Natural killer cell (primary cell): ENCODE measurements at places on chromosomes 6 and 20. TPM values are rescaled to one million over a fixed set of nuclear protein-coding genes. Genes with fewer than 3 reads are reported as not detected.

- no peaks in the 10 kb centered on the region for H3K36me3 ChIP-seq
- peak overlapping the region; percentile 15 for H3K4me3 ChIP-seq
- peaks cover 41% of the 10 kb centered on the region for H3K4me1 ChIP-seq
- no peaks in the 10 kb centered on the region for H3K27me3 ChIP-seq
- DNase-seq: peak; percentile 89
- H3K27ac ChIP-seq: peak overlapping the region; percentile 73
These were observed 49.1 kb downstream of the UTRN start for GRCh38 chr6:144334150-144334708.

The GRIK2 gene
- total RNA-seq: not detected

DNA sequence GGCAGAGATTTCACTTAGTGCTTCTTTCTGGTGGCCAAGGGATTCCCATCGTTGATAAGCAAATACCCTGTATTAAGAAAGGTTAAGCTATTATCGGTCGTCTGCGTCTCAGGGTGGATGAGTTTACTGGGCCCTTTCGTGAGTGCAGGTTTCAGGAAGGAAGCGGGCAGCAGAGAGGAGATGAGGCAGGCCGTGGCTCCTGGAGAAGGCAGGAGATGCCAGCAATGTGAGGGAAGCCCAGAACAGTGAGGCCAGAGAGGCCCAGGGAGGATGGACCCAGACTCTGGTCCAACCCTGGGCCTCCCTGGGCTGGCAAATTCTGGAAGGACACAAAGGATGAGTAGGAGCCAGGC, 11.2 kb downstream of the TFEB start:
- H3K36me3 ChIP-seq: peaks cover 4% of the 10 kb centered on the region
- no peak for DNase-seq
- H3K27ac ChIP-seq: peak overlapping the region; percentile 95
- H3K27me3 ChIP-seq: no peaks in the 10 kb centered on the region

GRCh38 chr6:145155873-145156782, 579.2 kb downstream of the EPM2A start:
- no peaks in the 10 kb centered on the region for H3K36me3 ChIP-seq
- no peak overlapping the region for H3K4me3 ChIP-seq
- no peak overlapping the region for H3K27ac ChIP-seq
- DNase-seq: no peak
- H3K4me1 ChIP-seq: no peaks in the 10 kb centered on the region

- no peak for DNase-seq
- no peaks in the 10 kb centered on the region for H3K36me3 ChIP-seq
- peaks cover 5% of the 10 kb centered on the region for H3K4me1 ChIP-seq
- H3K4me3 ChIP-seq: no peak within 1 kb of the TSS
These were observed at the start of gene MRAP2 for GRCh38 chr6:84033523-84034451. TSS of gene MRAP2 (plus strand) at chr6:84033772. CDS start at chr6:84055319, 21,547 bp downstream.

DNA sequence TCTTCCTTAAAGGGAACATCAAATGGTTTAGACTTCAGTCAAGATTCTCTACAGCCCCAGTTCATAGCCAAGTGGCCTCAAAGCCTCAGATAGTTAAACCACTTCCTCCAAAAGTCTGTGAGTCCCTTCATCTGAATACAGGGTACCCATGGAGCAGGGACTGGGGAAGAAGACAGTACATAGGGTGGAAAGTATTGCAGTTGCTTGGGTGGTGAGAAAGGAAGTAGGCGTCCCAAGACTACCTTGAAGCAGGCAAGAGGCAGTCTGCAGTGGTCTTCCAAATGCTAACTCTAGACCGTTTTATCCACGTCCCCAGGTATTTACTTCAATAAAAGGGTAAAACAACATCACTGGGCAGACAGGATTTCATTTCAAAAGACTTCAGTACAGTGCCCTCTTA, 2.0 kb downstream of the FYN start:
- peak overlapping the region; percentile 70 for H3K4me3 ChIP-seq
- peaks cover 36% of the 10 kb centered on the region for H3K4me1 ChIP-seq
- H3K27ac ChIP-seq: peak overlapping the region; percentile 86
- no peaks in the 10 kb centered on the region for H3K36me3 ChIP-seq
- H3K27me3 ChIP-seq: no peaks in the 10 kb centered on the region

The RIN2 gene
- total RNA-seq: 2.7 TPM

DNA sequence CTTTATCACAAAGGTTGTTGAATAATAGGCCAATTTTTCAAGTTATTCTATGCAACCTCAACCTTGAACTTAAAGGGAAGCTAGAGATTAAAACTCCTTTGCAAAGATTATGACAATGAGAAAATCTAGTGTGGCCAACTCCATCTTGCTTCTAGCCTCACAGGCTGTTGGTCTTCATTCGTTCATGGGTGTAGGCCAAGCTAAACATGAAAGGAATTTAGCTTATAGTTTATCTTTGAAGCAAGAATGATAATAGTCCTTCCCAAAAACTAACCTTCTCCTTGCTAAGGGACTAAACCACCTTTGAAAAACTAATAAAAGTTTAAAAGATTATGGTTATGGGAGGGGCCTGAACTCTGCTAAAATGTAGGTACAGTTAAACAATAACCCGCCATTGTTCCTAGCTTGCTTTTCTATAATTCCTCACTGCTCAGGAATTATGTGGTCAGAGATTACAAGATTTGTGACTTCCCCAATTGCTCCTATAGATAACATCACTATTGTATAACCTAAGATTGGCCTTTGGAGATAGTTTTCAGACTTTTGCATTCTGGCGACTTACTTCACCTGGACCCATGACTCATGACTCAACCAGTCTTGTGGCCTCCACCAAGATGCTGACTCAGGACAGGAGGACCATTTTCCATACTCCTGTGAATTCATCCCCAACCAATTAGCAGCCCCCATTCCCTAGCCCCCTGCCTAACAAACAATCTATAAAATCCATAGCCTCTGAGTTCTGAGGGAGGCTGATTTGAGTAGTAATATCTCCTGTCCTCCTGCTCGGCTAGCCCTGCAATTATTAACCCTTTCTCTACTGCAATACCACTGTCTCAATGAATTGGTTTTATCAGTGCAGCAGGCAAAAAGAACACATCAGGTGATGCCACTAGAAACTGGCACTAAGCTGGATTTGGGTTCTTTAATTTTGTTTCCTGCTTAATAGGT, 154.5 kb downstream of the CD83 start:
- H3K27ac ChIP-seq: no peak overlapping the region
- H3K36me3 ChIP-seq: no peaks in the 10 kb centered on the region
- H3K4me3 ChIP-seq: no peak overlapping the region
- H3K27me3 ChIP-seq: no peaks in the 10 kb centered on the region

- peaks cover 9% of the 10 kb centered on the region for H3K27me3 ChIP-seq
- H3K4me1 ChIP-seq: peaks cover 74% of the 10 kb centered on the region
- H3K36me3 ChIP-seq: no peaks in the 10 kb centered on the region
- no peak for DNase-seq
These were observed 56.5 kb downstream of the ERMARD start for GRCh38 chr6:169807699-169808607.

The GABRR2 gene
- total RNA-seq: 0.57 TPM

DNA sequence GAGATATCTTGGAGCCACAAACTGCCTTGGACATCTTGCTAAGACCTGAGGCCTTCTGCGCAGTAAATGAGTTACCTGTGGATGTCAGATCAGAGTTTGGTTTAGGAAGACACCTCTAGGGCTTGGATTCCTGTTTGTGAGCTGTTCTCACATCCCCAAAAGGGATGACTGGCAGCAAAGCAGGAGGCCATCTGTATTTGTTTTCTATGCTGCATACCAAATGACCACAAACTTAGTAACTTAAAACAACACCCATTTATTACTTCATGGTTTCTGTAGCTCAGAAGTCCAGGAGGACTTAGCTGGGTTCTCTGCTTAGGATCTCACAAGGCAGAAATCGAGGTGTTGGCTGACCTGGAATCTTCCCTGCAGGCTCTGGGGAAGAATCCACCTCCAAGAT, 116.7 kb downstream of the UNC5CL start:
- no peaks in the 10 kb centered on the region for H3K36me3 ChIP-seq
- no peak overlapping the region for H3K27ac ChIP-seq
- H3K27me3 ChIP-seq: no peaks in the 10 kb centered on the region
- H3K4me3 ChIP-seq: no peak overlapping the region

DNA sequence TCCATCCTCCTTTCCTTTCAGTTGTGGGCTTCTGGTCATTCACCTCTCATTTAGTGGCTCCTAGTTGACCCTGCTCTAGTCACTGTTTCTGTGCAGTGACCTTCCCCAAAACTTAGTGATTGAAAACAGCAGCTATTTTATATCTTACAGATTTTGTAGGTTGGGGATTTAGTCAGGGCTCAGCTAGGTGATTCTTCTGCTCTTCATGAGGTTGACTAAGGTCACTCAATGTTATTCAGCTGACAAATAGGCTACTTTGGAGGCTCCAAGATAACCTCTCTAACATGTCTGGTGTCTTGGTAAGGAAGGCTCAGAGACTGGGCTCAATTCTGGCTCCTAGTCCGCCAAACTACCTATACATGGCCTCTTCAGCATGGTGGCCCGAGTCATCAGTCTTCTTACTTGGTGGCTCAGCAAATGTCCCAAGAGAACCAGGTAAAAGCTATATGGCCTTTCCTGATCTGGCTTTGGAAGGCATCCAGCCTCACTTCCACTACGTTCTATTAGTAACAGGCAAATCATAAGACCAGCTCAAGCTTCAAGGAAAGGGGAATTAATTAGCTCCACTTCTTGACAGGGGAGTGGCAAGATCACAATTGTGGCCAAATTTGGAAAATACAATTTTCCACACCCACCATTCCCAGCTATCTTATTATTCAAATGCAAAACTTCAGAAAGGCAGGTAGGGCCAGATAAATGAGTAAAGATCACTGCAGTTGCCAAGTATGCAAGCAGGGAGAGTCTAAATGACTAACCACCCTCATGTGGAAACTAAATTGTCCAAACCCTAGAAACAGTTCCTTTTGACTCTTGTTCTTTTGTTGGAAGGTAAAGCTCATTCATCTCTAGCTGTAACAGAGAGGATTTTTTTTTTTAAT, 50.5 kb upstream of the LTV1 start:
- H3K4me1 ChIP-seq: no peaks in the 10 kb centered on the region
- DNase-seq: no peak
- H3K27me3 ChIP-seq: no peaks in the 10 kb centered on the region

GRCh38 chr6:50990750-50991446, 172.2 kb downstream of the TFAP2B start:
- no peak overlapping the region for H3K4me3 ChIP-seq
- no peaks in the 10 kb centered on the region for H3K36me3 ChIP-seq
- H3K27me3 ChIP-seq: no peaks in the 10 kb centered on the region
- H3K27ac ChIP-seq: no peak overlapping the region

The FRMD1 gene
- total RNA-seq: not detected

- DNase-seq: no peak
- no peaks in the 10 kb centered on the region for H3K36me3 ChIP-seq
- no peaks in the 10 kb centered on the region for H3K4me1 ChIP-seq
- no peaks in the 10 kb centered on the region for H3K27me3 ChIP-seq
These were observed 576.7 kb upstream of the CITED2 start for GRCh38 chr6:139951172-139951571.

The SIRPG gene
- total RNA-seq: 3.1 TPM

GRCh38 chr6:135162678-135163439, 18.2 kb upstream of the MYB start:
- H3K4me1 ChIP-seq: peaks cover 2% of the 10 kb centered on the region
- peak; percentile 66 for DNase-seq
- H3K27ac ChIP-seq: no peak overlapping the region
- H3K4me3 ChIP-seq: no peak overlapping the region

- no peaks in the 10 kb centered on the region for H3K4me1 ChIP-seq
- DNase-seq: no peak
- H3K36me3 ChIP-seq: no peaks in the 10 kb centered on the region
- H3K27ac ChIP-seq: no peak overlapping the region
These were observed 315.6 kb upstream of the QKI start for GRCh38 chr6:163098827-163099479.

- H3K27ac ChIP-seq: no peak overlapping the region
- H3K4me1 ChIP-seq: peaks cover 17% of the 10 kb centered on the region
- DNase-seq: no peak
These were observed 150.7 kb upstream of the SYNDIG1 start for GRCh38 chr20:24318569-24319352.

The ZBTB12 gene
- total RNA-seq: 0.63 TPM

- H3K27me3 ChIP-seq: no peaks in the 10 kb centered on the region
- H3K4me1 ChIP-seq: no peaks in the 10 kb centered on the region
- H3K36me3 ChIP-seq: no peaks in the 10 kb centered on the region
- no peak overlapping the region for H3K27ac ChIP-seq
- H3K4me3 ChIP-seq: no peak overlapping the region
These were observed 1361.8 kb upstream of the CITED2 start for GRCh38 chr6:140736231-140736630.

The RALGAPB gene
- 57.4 TPM for total RNA-seq

GRCh38 chr6:63806573-63806913, 170.9 kb downstream of the PHF3 start:
- no peaks in the 10 kb centered on the region for H3K27me3 ChIP-seq
- no peaks in the 10 kb centered on the region for H3K4me1 ChIP-seq
- H3K4me3 ChIP-seq: no peak overlapping the region
- no peaks in the 10 kb centered on the region for H3K36me3 ChIP-seq
- no peak for DNase-seq
- peak overlapping the region; percentile 30 for H3K27ac ChIP-seq

The BPIFB2 gene
- not detected for total RNA-seq
